ENCODE measurements at places on chromosomes 12 and 14.

DNA sequence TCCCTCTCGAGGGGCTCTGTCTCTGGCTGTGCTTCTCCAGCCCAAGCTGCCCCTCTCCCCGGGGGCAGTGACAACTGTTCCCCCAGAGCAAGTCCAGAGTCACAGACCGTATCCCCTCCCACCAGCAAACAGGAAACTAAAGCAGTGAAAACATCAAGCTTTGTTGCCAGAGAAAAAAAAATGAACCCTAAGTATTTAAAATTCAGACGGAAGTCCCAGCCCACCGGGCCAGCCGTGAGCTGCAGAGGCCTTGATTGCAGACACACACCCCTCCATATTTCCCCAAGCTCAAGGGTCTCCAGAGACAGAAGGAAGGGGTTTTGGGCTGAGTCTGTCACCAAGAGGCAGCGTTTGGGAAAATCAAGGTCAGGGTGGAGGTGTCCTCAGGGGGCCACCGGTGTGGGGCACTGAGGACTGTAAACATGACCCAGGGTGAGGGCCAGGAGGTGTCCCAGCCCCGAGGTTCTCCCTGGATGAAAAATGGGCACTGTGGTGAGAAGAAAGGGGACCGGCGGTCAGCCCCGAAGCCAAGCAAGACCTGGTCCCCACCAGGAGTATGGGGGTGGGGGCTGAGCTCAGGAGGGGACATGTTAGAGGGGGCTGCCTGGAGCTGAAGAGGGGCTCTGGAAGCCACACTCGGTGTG, 7.7 kb downstream of the PHETA1 start:
- no peak for DNase-seq

- no peak for DNase-seq
Observed at GRCh38 chr12:12616512-12617310, 5.0 kb downstream of the CREBL2 start.

DNA sequence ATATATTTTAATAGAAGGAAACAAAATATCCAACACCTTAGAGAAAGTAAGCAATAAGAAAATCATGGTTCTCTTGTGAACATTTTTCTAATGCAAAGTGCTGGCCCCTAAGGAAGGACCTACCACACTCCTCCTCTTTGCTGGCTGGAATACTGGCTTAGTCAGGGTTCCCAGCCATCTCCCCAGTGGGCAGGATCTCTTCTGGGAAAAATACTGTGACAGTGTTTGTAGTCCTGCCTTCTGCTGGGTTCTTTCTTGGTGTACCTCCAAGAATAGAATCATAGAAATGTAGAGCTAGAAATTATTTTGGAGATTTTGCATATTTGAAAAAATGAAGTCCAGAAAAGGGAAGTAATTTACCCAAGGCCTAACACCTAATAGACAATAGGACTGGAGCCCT, 31.9 kb downstream of the KCNMB4 start:
- no peak for DNase-seq

- no peak for DNase-seq
Observed at GRCh38 chr14:83607682-83608081, 1922.3 kb upstream of the FLRT2 start.

DNA sequence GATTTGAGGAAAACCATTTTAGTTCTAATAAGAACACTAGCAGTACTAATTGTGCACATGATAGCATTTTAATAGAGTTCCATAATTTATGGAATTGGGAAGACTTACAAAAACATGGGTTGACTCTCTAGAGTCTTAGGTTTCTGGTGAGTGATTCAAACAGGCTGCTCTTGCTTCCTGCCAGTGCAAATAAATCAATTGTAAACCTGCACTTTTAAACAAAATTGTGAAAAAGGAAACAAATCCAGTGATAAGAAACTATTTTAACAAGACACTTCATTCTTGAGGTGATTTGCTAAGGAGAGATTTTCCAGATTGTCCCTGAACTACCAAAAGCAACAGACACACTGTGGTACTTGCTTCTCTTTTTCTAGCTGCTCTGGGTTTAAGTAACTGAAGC, 112.2 kb downstream of the CACNA1C start:
- DNase-seq = no peak

DNA sequence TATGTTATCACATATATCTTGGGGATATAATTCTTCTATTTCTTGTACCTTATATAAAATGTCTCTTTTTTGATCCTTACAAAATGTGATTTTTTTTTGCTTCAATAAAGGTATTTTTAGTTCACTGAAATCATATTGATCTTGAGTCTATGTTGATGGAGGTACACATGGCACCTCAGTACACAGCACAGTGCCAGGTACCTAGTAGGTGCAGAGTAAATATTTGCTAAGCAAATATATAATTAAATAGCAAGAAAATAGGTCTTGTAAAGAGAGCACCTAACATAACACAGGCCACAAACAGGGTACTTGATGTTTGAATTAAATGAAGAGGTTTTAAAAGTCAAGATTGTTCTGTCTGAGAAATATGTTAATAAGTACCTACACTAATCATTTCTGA, 69.7 kb downstream of the CIT start:
- DNase-seq = no peak

- no peak for DNase-seq
Observed at GRCh38 chr12:30428098-30428497, 267.6 kb downstream of the IPO8 start.

GRCh38 chr12:14654842-14655241, 41.6 kb downstream of the GUCY2C start:
- no peak for DNase-seq

DNA sequence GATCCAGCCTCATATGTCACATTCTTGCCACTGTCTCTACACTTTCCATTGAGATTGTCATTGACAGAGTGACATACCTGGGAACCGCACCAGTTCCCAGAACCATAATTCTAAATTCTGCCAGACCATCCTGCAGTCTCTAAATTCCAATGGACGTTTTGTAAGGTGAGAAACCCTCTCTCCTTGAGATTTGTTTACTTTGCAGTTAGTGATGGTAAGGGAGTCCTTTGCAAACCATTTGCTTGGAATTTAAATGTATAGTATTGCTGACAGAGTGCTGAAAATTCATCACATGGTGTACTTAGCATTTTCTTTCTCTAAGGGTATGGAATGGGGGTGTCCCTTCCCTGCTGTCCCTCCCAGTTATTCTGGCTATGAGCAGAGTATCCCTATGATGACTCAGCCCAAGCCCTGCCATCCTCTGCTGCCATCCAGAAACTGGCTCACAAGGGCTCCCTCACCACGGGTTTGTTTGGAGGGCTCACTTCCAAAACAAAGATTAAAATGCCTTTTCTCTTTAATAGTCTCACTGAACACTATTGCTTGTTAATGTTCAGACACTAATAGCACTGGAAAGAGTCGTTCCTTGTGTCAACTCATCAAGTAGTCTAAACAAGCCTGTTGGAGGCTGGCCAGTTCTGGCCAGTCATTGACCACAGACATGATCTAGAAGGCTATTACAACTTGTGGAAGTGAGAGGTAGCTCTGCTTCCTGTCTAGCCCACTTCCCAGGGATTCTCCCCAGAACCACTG, 129.0 kb upstream of the HMGA2 start:
- peak; percentile 22 for DNase-seq

DNA sequence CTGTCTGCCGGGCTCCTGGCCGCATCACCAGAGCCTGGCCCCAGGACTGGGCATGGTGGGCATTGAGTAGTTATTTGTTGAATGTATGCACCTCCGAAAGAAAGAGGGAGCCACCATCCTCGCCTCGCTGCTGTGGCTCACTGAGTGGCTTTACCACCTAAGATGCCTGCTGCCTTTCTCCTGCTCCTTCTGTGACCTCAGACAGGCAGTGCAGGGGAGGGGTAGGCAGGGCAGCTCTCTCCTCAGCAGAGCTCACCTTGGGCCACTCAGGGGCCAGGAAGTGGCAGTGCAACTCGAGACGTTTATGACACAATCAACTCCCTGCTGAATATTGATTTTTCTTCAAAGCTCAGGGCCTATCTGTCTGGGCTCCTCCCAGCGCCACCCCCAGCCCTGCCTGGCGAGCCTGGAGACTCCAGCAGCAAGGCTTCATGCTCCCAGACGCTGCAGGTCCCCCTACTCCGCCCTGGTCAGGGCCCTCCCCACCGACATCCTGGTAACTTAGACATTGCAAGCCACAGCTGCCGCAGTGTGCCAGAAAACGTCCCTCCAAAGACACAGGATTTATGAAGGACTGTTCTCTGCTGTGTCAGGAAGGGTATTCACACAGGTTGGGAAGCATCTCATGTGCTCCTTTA, 84.3 kb upstream of the DIO3 start:
- DNase-seq = peak; percentile 94

DNA sequence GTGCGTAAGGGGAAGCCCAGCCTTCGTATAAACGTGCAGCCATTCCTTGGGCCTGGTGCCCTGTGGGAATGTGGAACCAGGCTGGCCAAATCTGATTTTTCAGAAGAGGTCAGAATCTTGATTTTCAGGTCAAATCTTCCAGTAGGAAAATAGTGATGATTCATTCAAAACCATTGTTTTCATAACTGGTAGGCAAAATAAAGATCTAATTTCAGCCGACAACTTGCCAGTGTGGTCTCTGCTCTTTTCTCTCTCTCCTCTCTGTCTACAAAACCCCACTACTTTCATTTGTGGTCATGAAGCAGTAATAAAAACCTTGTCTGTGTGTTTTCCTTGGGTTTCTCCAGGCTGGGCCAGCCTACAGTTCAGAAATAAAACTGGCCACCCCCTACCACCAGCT, 135.1 kb downstream of the RBM19 start:
- DNase-seq = no peak

- DNase-seq = no peak
Observed at GRCh38 chr12:70241845-70242244, 1.4 kb upstream of the CNOT2 start.

DNA sequence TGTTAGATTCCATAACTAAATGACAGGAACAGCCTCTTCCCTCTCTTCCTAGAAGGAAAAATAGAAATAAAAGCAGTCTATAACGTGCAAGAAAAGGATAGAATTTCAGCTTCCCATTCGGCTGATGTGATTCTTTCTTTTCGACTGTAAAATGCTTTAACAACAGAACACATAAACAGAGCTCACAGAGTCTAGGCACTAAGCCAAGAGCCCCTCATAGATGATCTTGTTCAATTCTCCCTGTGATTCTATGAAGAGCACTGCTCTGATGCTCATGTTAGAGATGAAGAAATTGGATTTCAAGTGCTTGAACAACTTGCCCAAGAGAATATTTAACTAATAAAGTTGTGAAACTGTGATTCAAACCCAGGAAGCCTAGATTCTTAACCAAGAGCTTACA, 232.7 kb downstream of the RPAP3 start:
- no peak for DNase-seq

- peak; percentile 89 for DNase-seq
Observed at GRCh38 chr12:124939079-124939420, 24.6 kb upstream of the UBC start.

DNA sequence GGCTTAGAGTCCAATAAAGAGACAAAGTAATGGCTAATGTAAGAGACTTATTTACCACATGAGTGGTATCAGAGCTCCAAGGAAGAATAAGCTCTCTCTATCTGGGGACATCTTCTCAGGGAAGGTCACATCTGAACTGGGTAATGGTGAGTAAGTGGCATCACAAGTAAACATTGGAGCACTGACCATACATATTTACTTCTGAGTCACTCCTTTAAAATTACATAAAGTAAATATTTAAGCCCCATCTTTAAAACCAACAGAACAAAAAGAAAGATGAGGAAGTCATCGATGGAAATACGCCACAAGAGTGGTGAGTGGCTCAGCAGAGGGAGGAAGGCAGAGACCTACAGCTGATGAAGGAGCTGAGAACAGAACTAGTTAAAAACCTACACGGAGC, 159.9 kb downstream of the DUSP6 start:
- no peak for DNase-seq

GRCh38 chr12:132071830-132072384, 72.2 kb downstream of the DDX51 start:
- DNase-seq = no peak

- no peak for DNase-seq
Observed at GRCh38 chr12:132172619-132173018, 28.4 kb downstream of the NOC4L start.

GRCh38 chr14:104596927-104597351, 7.6 kb downstream of the TMEM179 start:
- DNase-seq = no peak

GRCh38 chr14:39138440-39138839, 24.3 kb downstream of the GEMIN2 start:
- no peak for DNase-seq

- DNase-seq = peak; percentile 88
Observed at GRCh38 chr14:71143381-71144290, 236.4 kb downstream of the PCNX1 start.

- DNase-seq = no peak
Observed at GRCh38 chr12:1322821-1323220, 271.6 kb downstream of the FBXL14 start.

GRCh38 chr12:47216150-47216677, 136.5 kb upstream of the AMIGO2 start:
- DNase-seq = no peak

GRCh38 chr14:38083039-38083438, 124.7 kb upstream of the SSTR1 start:
- no peak for DNase-seq

- DNase-seq = no peak
Observed at GRCh38 chr12:89878950-89879349, 170.3 kb upstream of the ATP2B1 start.

DNA sequence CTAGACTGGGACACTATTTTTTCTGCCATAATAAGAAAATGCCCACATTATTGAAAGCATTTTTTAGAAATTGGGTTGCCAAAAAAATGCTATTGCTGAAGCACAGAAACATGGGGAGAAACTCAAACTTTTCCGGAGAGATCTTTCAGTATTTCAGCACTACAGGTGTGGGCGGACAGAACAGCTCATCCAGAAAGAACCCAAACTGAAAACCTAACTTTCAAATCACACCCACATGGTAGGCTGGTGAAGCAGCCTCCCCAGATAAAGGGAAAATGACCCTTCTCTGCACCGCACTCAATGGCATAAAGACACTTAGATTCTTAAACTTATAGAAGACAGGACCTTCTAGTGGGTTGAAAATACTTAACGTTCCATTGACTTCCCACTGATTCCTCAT, 62.3 kb upstream of the TMPO start:
- no peak for DNase-seq

DNA sequence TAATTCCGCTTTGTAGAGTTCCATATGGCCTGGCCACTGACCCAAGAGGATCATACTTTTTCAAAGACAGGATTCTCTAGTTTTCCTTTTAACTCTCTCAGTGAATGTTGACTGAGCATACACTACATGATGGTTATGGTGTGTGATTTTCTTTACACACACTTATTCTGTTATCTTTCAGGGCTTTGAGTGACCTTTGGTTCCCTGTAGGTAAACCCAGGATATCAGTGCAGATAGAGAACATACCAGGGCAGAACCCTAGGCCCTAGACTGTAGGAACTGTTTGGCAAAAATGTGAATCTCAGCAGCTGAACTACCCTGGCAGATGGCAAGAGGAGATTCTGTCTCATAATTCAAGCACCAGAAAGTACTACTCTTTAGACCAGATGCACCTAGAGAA, 159.6 kb downstream of the KCNA5 start:
- no peak for DNase-seq
